Suppressor macrophage treated with lipopolysaccharide for 4 hours (primary cell): ENCODE measurements at places on chromosomes 16 and 17.

DNA sequence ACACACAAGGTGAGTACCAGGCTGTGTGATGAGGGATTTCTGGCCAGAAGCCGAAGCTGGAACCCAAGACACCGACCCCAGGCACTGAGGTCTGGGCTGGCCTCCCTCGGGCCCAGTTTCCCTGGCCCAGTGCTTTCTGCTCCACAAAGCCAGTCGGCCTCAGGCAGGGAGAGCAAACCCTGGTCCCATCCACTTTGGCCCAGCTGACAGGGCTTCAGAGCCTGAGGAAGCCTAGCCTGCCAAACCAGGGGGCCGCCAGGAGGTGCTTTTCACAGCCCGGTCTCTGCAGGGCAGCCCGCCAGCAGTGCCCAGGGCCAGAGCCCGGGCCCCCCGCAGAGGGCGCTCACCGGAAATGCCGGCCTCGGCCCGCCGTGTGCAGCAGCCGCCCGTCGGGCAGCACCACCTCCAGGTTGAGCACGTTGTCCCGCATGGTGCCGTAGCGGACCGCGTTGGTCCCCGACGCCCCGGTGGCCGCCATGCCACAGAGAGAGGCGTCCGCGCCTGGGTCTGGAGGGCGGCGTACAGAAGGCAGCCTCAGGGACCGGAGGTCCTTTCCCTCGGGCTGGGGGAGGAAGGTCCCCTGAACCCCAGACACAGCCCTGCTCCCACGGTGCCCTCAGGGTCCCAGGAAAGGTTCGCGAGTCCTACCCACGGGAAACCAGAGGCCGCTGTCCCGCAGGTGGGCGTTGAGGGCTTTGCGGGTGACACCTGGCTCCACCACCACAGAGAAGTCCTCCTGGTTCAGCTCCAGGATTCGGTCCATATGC, 2.2 kb downstream of the LDHD start:
- DNase-seq = no peak

- no peak for DNase-seq
These were observed 1.5 kb downstream of the HEATR6 start for GRCh38 chr17:60077226-60077625.

GRCh38 chr17:40316571-40317344, 7.8 kb downstream of the RARA start:
- no peak for DNase-seq

DNA sequence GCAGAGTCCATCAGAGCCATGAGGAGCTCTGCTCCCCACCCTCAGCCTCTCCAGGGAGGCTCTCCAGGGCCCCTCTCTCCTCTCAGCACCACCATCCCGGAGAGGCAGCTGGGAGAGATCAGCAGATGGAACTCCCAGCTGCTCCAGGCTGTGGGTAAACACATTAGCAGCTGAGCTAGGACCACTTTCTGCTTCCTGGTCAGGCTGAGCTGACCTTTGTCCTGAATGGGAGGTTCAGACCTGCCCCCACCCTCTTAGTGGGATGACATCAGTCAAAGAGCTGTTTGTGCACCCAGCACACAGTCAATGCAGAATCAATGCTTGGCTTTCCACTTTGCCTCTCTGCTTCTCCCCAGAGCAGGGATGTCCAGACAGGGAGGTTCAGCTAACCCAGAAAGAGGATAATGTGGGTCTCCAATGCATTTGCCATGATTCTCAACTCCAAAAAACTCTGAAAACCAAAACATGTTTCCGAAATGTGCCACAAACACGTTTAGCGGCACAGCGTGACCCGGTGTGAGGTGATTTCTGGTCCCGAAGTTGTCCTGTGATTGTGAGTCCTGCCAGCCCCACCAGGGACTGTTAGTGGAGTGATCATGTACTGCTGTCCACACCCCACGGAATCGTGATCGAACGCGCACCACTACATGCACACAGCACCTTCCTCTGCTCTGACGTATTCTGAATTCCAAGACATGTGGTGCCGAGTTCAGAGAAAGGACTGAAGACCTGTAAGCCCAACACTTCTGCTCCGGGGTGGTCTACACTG, 6.7 kb downstream of the GPR142 start:
- DNase-seq = no peak

DNA sequence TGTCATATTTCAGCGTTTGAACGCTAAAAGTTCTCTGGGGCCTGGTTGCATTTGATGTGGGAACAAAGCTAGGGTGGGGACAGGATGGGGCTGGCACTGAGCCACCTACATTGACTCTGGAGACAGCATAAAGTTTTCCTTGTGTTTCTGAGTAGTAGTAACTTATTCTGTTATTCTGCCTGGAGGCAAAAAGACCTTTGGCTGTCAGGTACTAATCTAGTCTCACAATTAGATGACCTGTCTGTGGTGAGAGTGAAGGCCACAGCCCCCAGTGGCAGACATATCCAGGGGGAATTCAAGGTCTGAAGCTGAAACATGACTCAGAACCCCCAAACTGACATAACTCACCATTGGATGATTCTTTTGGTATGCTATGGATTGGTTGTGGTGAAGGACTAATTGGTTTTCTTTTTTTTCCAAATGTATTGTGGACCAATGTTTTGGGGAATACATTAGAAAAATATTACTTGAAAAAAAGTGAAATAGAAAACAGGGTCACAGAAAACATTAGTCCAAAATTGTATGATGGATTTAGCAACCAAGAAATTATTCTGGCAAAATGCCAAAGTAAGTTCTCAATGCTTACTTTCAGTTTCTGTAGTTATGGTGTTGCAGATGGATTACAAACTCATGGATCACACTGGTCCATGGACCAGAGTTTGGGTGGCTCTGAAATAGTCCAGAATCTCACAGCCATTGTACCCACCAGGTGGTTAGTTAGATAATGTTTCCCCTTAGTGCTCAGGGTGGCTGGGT, 10.5 kb upstream of the SALL1 start:
- DNase-seq = peak; percentile 9

DNA sequence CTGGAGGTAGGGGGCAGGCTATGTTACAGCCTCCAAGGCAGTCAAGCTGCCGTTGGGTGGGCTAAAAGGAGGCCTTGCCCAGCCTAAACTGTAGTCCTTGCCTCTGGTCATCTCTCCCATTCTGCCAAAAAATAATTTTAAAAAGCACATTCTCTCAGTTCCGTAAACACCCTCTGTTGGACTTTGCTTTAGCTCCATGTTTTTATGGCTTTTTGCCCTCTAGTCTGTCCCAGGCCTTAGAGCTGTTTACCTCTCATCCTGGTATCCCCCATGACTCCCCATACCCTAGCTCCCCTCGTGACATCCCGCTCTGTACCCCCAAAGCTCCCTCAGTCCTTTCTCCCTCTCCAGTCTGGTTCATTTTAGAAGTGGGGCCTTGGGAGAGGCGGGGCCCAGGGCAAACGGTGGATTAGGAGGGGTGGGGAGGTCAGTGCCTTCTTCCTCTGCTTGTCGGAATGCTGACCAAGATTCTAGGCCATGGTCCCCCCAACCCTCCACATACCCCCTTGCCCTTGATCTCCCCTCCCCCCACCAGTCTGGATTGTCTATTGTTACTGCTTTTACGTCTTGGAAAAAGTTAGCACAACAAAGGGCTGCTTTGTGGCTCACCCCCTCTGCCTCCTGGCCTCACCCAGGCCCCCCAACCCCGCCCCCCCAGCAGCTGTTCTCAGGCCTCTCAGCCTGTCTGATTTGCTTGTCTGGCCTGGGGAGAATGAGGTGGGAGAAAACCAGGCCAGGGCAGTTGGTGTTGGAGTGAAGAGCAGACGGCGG, 18.4 kb downstream of the GJD3 start:
- no peak for DNase-seq

- DNase-seq = no peak
These were observed 1.9 kb upstream of the ST6GALNAC1 start for GRCh38 chr17:76645481-76645880.

DNA sequence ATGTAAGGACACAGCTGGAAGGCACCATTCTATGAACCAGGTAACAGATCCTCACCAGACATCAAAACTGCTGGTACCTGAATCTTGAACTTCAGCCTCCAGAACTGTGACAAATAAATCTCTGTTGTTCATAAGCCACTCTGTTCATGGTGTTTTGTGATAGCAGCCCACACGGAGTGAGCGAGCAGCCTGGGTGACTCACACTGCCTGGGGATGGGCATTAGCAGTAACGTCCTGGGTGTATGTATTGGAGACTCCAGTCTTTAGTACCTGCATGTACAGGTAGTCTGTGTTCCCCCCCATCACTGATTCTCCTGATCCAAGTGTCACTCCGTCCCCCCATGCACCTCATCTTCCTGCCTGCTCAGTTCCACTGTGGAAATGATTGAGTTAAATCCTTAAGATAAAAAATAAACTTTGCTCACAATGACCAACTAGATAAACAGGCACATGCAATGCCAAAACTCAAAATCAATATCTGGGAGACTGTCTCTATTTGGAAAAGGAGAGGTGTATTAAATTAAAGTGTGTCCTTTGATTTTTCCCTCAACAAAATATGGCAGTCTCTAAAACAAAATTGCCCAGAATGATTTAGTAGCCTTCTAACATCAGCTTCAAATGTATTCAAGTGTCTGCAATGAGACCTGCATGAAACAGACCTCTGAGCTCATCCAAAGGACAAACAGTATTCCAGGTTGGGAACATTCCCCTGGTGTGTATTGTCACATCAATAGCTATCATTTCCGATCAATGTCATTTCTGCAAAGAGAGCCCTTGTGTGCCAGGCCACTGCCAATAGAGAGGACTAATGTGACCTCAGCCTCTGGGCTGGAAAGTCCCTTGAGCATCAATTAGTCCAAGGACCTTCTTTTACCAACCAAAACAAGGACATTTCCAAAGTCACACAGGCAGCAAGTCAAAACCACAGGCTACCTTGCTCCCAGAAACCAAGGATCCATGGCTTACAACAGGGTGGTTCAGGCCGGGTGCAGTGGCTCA, 12.2 kb upstream of the VAT1L start:
- no peak for DNase-seq

- no peak for DNase-seq
These were observed 71.5 kb downstream of the RGS9 start for GRCh38 chr17:65208717-65209116.

DNA sequence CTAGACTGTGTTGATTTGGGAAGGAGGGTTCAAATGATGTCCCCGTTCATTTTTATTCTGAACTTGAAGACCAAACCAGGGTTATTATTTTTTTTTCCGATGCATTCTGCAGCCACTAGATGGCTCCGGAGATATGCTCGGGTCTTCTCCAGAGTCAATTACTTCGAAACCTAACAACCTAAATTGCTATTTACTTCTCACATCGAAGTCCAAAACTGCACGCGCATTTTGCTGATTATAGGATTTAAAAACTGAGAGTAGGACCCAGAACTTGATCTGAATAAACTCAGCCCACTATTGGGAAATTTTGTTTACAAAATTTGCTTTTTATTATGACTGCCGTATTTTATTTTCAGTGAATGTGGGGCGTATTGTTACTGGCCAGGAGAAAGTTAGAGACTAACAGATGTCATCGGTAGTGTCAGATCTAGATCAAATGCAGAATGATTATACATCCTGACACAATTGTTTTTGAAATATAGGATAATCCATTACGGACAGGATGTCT, 263.8 kb downstream of the HS3ST3A1 start:
- DNase-seq = peak; percentile 52

DNA sequence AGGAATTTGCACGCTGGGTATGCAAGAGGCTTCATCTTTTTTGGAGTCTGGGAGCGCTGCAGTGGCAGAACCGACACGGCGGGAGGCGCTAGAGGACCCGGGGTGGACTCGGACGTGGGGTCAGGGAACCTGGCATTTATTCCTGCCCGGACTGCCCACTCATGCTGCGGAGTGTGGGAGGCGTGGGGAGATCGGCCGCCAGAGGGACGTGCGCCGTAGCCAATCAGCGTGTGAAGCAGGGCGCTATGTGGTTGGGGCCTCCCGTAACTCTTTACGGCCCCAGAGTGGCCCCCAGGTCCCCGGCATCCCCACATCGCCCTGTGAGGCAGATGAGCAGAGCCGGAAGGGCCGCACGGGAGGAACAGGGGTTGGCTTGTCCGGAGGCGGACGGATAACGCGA, 11.2 kb downstream of the FLYWCH2 start:
- no peak for DNase-seq

DNA sequence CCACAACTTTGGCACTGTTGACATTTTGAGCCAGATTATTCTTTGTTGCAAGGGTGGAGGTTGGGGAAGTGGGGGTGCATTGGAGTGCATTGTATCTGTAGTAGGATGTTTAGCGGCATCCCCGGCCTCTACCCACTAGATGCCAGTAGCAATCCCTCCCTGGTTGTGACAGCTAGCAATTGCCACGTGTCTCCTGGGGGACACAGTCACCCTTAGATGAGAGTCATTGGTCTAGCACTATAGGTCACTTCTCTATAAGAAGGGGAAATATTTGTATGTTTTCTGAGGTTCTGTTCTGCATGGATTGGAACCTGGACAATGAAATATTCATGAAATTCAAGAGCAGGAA, 32.4 kb downstream of the MSI2 start:
- peak; percentile 32 for DNase-seq

GRCh38 chr17:27575096-27575911, 55.7 kb upstream of the LGALS9 start:
- no peak for DNase-seq

- no peak for DNase-seq
These were observed 92.8 kb downstream of the KATNIP start for GRCh38 chr16:27642756-27643155.

GRCh38 chr17:30299000-30299399, 7.3 kb upstream of the BLMH start:
- DNase-seq = no peak

DNA sequence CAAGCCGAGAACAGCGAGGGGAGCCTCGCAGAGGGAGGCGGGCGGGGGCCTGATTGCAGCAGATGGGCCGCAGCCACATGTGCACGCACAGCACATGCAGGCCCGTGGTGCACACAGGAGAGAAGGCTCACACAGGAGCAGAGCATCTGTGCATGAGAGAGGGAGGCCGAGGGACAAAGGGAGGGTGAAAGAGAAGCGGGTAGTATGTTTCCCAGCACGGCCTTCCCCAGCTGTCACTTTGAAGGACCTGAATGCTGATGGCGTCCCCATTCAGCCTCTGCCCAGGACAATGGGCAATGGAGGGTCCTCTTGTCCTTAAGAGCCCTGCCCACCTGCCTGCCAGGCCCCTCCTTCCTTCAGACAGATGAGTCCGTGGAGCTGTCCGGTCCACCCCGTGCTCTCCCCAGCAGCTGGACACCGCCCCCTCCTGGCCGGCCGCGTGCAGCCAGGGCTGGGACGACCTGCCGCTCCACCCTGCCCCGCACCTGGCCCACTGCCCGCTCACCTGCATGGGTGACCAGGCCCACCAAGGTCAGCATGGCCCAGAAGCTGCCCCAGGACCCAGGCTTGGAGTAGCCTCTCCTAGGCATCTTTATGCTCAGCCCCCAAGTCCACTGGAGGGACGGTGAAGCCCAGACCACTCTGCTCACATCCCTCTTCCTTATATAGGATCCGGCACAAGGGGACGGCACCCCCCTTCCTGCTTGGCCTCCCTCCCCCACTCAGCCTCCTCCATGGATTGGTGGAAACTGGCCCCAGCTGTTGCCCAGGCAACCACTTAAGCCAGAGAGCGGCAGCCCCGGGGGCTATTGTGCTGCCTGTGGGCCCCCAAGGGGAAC, at the start of gene BTBD17:
TSS of gene BTBD17 (minus strand) at position 639 of the 839 bp plus-strand sequence. CDS start at position 590, 49 bp downstream.
- DNase-seq = peak; percentile 46
